ENCODE measurements at places on chromosomes 12 and 14. TPM values are rescaled to one million over a fixed set of nuclear protein-coding genes. Genes with fewer than 3 reads are reported as not detected.

GRCh38 chr12:105342464-105342863 lies 12.0 kb downstream of the C12orf75 start:
- DNase-seq = no peak

DNA sequence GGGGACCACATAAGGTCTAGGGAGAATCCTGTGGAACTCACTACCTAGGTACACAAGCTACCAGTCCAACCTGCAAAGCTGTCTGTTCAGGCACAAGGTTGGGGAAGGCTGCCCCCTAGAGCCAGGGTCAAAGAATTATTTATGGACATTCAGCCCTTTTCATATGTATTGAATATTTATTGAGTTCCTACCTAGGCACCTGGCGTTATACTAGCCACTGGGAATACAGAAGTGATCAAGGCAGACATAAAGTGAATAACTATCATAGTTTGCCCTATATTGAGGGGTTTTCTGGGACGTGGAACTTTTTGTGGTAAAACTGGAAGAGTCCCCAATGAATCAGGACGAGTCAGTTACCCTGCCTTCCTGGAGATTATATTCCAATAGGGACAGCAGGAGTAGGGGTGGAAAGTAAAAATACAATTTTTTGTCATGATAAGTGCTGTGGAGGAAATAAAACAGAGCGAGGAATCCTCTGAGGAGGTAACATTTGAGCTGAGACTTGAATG lies 5.8 kb upstream of the SLC48A1 start:
- DNase-seq = no peak

Gene TAS2R10
- not detected for total RNA-seq

GRCh38 chr14:70981000-70981952 lies 74.0 kb downstream of the PCNX1 start:
- DNase-seq = no peak

Gene CFAP251
- 2.9 TPM for total RNA-seq

Measured in ovary (tissue), 10 donors.